IMR-90 (cell line): ENCODE measurements at places on chromosomes 11 and 22.

- no peaks in the 10 kb centered on the region for H3K36me3 ChIP-seq
- DNase-seq = no peak
- H3K4me3 ChIP-seq = no peak overlapping the region
Measured at GRCh38 chr11:11782532-11783110, 59.2 kb upstream of the USP47 start.

- no peak overlapping the region for H3K27ac ChIP-seq
- peaks cover 11% of the 10 kb centered on the region for H3K4me1 ChIP-seq
- peaks cover 46% of the 10 kb centered on the region for H3K36me3 ChIP-seq
- DNase-seq = no peak
- no peaks in the 10 kb centered on the region for H3K27me3 ChIP-seq
Measured at GRCh38 chr11:65581928-65582327, 6.1 kb downstream of the EHBP1L1 start.

DNA sequence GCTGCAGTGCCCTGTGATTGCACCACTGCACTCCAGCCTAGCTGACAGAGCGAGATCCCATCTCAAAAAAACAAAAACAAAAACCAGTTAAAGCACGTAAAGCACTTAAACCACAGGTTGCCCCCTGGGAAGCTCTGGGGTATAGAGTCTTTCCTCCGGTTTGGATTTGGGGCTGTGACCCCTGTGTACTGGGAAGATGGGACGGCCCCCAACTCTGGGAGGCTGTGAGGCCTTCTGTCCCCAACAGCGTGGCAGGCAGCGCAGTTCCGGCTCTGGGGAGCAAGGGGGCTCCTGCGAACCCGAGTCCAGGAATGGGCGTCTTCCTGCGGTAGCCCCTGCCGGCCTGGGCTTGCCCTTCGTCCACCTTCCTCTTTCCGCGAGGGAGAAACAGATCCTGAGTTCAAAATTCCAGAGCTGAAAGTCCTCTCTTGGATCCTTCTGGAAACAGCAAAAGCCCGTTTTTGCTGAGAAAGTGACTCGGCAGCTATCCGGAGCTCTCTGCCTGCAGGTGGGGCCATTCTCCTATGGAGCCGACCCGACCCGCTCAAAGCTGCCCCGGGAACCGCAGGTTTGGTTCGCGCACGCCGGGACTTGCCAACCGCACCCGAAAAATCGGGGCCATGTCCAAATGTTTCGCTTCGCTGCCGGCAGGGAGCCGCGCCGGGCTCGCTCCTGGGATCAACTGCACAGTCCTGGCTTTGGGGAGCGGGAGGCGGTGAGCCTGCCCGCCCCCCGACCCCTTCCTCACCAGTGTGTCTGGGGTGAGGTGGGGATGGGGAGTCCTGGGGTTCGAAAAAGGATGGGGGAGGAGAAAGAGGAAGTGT is 36.3 kb upstream of the POLA2 start:
- H3K4me3 ChIP-seq = peak overlapping the region; percentile 19; the same call in 1 of the 2 replicates
- peaks cover 1% of the 10 kb centered on the region; the same call in 1 of the 2 replicates for H3K36me3 ChIP-seq
- H3K27me3 ChIP-seq = no peaks in the 10 kb centered on the region
- peaks cover 10% of the 10 kb centered on the region for H3K4me1 ChIP-seq
- peak; percentile 52 for DNase-seq

GRCh38 chr11:82577246-82577645 is 156.4 kb downstream of the FAM181B start:
- no peaks in the 10 kb centered on the region for H3K36me3 ChIP-seq
- no peak overlapping the region for H3K4me3 ChIP-seq
- no peak for DNase-seq
- no peaks in the 10 kb centered on the region for H3K27me3 ChIP-seq
- H3K4me1 ChIP-seq = no peaks in the 10 kb centered on the region

- H3K4me1 ChIP-seq = peaks cover 2% of the 10 kb centered on the region; the same call in 1 of the 2 replicates
- H3K36me3 ChIP-seq = no peaks in the 10 kb centered on the region
- H3K4me3 ChIP-seq = no peak overlapping the region
- H3K27me3 ChIP-seq = no peaks in the 10 kb centered on the region; the same call in 1 of the 2 replicates
Measured at GRCh38 chr11:70547821-70548670, 149.7 kb downstream of the CTTN start.

DNA sequence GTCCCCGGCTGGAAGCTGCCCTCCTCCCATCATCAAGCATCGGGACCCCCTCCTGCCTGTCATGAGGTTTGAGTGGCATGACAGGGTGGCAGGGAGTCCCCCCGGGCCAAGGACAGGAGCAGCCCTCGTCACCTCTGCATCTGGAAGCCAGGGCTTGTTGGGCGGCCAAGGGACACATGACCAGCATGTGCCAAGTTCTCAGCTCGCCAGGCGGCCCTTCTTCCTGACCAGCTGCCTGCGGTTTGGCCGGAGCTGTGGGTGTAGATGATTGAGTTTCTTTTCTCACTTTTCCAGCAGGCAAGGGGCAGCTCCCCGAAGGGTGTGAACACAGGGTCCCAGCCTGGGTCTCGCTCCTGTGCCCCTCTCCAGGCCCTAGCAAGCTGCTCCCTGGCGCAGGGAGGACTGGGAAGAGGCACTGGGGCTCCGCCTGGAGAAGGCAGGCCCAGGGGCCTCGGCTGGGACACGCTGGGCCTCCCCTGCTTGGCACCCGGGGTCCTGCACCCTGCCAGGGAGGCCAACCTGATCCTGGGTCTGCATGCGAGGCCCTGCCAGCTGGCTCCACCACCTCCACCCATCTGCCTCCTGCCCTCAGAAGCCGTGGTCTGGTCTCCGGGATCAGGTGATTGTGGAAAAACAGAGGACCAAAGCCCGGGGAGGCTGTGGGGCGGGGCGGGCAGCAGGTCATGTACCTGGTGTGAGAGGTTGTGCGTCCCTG is 13.4 kb downstream of the ARHGAP8 start:
- peaks cover 38% of the 10 kb centered on the region for H3K27me3 ChIP-seq
- no peak overlapping the region for H3K4me3 ChIP-seq
- no peak for DNase-seq
- no peaks in the 10 kb centered on the region for H3K36me3 ChIP-seq
- H3K4me1 ChIP-seq = no peaks in the 10 kb centered on the region
- H3K27ac ChIP-seq = no peak overlapping the region

GRCh38 chr11:79276736-79277325 is 164.0 kb downstream of the TENM4 start:
- no peak overlapping the region for H3K4me3 ChIP-seq
- no peak overlapping the region for H3K27ac ChIP-seq
- H3K36me3 ChIP-seq = no peaks in the 10 kb centered on the region; the same call in 1 of the 2 replicates
- H3K4me1 ChIP-seq = peaks cover 6% of the 10 kb centered on the region; the same call in 1 of the 2 replicates
- H3K27me3 ChIP-seq = no peaks in the 10 kb centered on the region

DNA sequence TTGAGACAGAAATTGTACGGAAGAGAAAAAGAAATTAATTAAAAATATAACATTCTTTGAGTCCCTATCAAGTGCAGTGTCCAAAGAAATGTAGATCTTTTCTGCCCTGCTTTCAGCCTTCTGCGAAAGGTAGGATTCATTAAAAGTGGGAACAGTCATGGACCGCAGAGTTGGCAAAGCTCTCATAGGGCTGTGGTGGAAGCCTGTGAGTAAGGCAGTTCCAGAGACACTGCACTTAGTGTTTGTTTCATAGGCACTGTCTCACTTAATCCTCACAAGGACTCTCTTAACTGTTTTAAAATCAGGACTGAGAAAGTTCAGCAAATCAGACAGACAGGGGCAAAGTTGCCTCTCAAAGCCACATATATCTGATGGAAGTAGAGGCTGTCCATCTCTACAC is 5.5 kb downstream of the MRGPRX2 start:
- peaks cover 5% of the 10 kb centered on the region for H3K27me3 ChIP-seq
- DNase-seq = no peak
- H3K4me1 ChIP-seq = no peaks in the 10 kb centered on the region
- H3K4me3 ChIP-seq = no peak overlapping the region
- no peak overlapping the region for H3K27ac ChIP-seq

GRCh38 chr11:12075822-12076821 is 34.3 kb upstream of the MICAL2 start:
- DNase-seq = peak; percentile 100
- H3K27ac ChIP-seq = peak overlapping the region; percentile 80
- H3K4me3 ChIP-seq = peak overlapping the region; percentile 9; the same call in 1 of the 2 replicates
- H3K27me3 ChIP-seq = no peaks in the 10 kb centered on the region
- H3K36me3 ChIP-seq = no peaks in the 10 kb centered on the region

DNA sequence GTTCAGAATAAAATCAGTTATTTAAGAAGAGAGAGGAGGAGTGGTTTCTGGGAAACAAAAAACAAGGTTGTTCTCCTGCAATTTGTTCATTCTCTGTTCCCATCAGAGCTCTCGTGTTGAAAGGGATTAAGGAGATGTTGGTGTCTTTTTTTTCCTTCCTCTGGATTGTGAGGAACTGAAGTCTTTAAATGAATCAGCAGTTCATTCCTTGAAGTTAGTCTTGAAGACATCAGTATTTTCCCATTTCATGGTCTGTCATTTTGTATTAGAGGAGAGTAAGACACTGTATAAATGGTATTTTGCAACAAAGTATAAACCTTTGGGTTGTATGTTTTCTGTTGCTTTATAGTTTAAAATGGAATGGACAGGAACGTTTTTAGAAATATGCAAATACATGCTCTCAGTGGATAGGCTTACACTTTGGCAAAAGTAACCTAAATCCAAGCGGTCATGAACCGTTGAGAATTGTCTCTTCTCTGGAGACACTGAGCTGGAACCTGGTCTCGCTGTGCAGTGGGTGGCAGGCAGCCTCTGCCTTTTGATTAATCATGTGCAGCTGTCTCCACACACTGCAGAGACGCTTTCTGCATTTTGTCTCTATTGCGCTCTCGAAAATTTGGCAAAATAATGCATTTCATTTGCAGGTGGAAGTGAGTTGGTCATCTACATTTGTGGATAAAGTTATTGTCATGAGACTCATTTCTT is 33.0 kb downstream of the SAMM50 start:
- H3K27me3 ChIP-seq = no peaks in the 10 kb centered on the region
- no peak overlapping the region for H3K4me3 ChIP-seq
- H3K27ac ChIP-seq = no peak overlapping the region
- H3K36me3 ChIP-seq = peaks cover 53% of the 10 kb centered on the region
- no peak for DNase-seq
- H3K4me1 ChIP-seq = peaks cover 5% of the 10 kb centered on the region; the same call in 1 of the 2 replicates

DNA sequence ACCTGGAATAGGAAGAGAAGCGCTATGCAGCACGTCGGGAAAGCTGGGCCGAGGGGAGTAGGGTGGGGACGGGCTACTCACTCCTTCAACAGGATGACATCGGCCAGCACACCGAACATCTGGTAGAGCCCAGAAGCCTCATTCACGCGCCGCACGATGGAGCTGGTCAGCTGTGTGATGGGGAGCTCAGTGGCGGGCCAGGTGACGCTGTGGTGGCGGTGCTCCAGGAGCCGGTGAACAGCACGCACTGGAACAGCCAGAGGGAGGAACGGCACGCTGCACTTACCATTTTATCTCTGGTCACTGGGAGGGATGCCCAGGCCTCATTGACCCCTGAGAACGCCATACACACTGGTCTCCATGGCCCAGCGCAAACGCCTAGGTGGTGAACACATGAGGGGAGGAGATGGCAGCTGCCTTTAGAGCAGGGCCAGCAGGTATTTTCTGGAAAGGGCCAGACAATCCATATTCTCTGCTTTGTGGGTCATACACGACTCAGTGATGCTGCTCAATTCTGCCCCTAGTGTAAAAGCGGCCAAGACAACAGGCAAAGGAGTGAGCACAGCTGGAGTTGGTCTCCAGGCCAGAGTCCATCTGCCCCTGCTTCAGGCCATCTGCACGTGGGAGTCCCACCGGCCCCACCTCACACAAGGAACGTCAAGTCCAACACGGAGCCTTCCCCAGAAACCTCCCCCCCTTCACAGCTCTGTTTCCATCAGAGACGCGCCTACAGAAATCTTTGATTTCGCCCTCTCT is 8.8 kb downstream of the FOXRED2 start:
- H3K36me3 ChIP-seq = peaks cover 9% of the 10 kb centered on the region
- H3K27ac ChIP-seq = no peak overlapping the region
- no peak for DNase-seq
- H3K27me3 ChIP-seq = no peaks in the 10 kb centered on the region
- H3K4me3 ChIP-seq = no peak overlapping the region
- no peaks in the 10 kb centered on the region for H3K4me1 ChIP-seq

DNA sequence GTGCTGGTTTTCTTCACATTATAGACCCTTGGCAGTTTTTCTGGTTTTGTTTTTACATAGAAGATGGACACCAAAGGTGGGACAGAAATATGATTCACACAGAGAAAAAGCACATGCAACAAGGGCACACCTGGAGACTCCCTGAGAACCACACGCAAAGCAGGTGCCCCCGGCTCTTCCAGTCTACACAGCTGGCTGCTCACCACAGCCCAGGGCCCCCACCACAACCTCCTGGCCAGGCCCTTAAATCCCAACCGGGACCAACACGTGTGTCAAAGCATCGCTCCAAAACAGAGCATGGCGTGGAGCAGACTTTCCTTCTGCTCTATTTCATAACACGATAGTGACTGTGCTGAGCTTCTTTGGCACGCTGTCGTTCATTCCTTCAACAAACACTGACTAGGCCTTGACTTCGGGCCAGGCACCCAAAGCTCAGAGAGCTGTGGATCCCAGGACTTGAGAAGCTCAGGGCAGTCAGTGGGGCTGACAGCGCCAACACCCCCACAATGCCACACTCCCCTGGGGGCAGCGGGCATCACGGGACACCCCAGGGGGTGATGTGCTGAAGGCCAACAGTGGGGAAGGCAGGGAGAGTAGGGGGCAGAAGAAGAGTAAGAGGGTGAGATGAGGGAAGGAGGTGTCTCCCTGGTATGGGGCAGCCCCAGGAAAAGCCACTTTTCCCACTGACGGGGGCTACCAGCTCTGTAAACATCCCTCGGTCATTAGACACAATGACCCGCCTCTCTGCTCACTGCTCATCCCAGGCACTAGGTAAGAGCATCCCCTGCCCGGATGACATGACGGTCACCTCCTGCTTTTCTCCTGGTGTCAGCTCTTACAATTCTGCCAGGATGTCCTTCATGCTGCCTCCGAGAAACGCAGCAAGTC is 26.0 kb downstream of the CELSR1 start:
- peaks cover 10% of the 10 kb centered on the region; the same call in 1 of the 2 replicates for H3K27me3 ChIP-seq
- H3K27ac ChIP-seq = no peak overlapping the region
- DNase-seq = no peak
- no peaks in the 10 kb centered on the region for H3K36me3 ChIP-seq

- no peak for DNase-seq
- H3K4me3 ChIP-seq = no peak overlapping the region
- no peak overlapping the region for H3K27ac ChIP-seq
Measured at GRCh38 chr11:75593286-75593915, 31.3 kb downstream of the SERPINH1 start.

GRCh38 chr11:60363542-60364470 is 14.5 kb upstream of the MS4A7 start:
- H3K36me3 ChIP-seq = no peaks in the 10 kb centered on the region
- peak; percentile 25 for DNase-seq
- no peaks in the 10 kb centered on the region for H3K4me1 ChIP-seq
- H3K27me3 ChIP-seq = no peaks in the 10 kb centered on the region

GRCh38 chr11:73087730-73088129 is 54.4 kb downstream of the FCHSD2 start:
- DNase-seq = peak; percentile 53
- H3K27ac ChIP-seq = no peak overlapping the region
- H3K4me1 ChIP-seq = peaks cover 6% of the 10 kb centered on the region
- no peaks in the 10 kb centered on the region for H3K27me3 ChIP-seq
- H3K36me3 ChIP-seq = no peaks in the 10 kb centered on the region; the same call in 1 of the 2 replicates
